ENCODE measurements at places on chromosomes 1 and 21.

DNA sequence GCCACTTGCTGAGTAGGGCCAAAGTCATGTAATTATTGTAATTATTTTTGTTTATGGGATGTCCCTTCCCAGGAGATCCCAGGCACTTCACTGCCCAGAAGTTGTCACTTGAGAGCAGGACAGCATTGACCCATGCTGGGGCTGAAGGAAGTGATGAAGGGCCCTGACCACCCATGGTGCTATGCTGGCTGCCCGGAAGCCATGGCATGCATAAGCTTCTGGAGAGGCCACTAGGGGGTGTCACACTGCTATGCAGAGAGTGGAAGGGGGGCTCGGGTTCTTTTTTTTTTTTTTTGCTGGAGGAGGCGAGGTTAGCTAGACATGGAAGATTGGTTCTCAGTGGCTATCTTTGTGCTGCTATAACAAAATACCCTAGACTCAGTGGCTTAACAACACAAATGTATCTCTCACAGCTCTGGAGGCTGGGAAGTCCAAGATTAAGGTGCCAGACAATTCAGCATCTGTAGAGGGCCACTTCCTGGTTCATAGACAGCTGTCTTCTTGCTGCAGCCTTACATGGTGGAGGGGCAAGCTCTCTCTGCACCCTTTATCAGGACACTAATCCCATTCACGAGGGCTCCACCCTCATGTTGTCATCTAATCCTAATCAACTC is 84.9 kb downstream of the CNIH3 start:
- DNase-seq: peak; percentile 8

DNA sequence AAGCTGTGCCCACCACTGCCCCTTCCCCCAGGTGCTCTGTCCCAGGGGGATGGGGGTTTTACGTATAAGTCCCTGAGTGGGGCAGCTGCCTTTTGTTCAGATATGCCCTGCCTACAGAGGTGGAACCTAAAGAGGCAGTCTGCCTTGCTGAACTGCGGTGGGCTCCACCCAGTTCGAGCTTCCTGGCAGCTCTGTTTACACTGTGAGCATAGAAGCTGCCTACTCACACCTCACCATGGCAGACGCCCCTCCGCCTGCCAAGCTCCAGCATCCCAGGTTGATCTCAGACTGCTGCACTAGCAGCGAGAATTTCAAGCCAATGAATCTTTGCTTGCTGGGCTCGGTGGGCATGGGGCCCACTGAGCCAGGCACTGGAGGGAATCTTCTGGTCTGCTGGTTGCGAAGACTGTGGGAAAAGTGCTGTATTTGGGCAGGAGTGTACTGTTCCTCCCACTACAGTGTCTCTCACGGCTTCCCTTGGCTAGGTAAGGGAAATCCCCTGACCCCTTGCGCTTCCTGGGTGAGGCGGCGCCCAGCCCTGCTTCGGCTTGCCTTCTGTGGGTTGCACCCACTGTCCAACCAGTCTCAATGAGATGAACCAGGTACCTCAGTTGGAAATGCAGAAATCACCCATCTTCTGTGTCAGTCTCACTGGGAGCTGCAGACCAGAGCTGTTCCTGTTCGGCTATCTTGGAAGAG is 17.6 kb upstream of the RWDD3 start:
- DNase-seq: no peak

DNA sequence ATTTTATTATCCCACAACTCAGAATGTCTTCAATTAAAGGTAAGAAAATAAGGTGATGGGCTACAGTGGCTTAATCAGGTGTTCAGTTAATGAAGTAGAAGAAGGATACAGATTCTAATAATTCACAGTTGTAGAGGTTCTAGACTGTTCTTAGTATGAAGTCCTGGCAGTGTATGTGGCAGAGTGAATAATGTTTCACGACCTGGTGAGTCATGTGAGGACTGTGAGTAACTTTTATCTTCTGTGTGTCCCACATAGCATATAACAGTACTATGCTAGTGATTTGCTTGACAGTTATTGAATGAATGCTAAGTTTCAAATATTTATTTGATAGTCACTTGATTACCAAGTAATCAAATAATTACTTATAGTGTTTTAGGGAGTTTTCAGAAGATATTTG is 20.0 kb downstream of the SLC16A4 start:
- no peak for DNase-seq

GRCh38 chr1:41572224-41572623 is 87.7 kb upstream of the EDN2 start:
- DNase-seq: no peak

- no peak for DNase-seq
Measured at GRCh38 chr1:214859647-214860046, 222.9 kb upstream of the KCNK2 start.

- DNase-seq: no peak
Measured at GRCh38 chr1:31216016-31216415, 23.7 kb downstream of the NKAIN1 start.

- DNase-seq: no peak
Measured at GRCh38 chr1:118317842-118318614, 133.0 kb upstream of the SPAG17 start.

- DNase-seq: no peak
Measured at GRCh38 chr21:26140926-26141325, 29.6 kb downstream of the APP start.

DNA sequence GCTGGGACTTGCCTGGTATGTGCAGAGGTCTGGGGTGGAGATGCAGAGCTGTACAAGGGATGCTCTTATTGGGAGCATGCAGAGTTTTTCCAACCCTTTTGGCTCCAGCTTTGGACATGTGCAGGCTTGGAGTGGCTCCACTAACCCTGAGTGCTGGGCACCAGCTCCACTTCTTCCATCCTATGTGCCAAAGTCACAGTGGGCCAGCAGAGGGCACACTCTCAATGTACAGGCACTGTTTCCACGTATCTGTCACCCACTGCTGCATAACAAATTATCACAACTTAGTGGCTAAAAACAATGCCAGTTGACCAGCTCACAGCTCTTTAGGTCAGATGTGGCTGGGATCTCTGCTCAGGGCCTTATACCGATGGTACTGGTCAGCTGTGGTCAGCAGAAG is 631.8 kb downstream of the AJAP1 start:
- DNase-seq: no peak

- no peak for DNase-seq
Measured at GRCh38 chr1:68232289-68233148, at the start of gene WLS. WLS (minus strand) TSS chr1:68232523; CDS start chr1:68232299, 224 bp downstream.

DNA sequence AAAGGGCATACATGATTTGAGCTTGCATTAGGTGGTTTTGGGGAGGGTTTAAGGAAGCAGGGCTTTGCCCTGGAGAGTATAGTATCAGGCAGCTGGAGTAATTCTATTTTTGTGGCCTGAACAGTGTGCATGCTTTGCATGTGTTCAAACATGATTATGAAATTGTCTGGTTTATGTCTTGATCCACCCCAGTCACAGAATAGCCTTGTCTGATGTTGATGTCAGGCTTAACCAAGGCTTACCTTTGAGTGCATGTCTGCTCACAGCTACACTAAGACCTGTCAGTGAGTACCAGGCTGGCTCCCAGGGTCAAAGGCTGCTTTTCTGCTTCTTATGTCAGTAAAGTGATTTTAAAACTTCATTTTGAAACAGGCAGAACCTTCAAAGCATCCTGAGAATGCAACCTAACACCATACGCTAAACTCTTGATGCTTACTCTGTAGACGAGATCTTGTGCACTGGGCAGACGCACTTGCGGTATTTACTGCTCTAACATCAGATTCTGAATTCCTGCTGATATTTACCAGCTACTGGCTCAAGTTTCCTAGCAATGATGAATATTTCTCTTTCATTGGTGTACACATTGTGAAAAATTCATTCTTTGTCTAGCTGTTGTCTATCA is 78.9 kb downstream of the MAP3K21 start:
- DNase-seq: no peak

GRCh38 chr1:57770236-57770635 is 346.4 kb upstream of the DAB1 start:
- DNase-seq: no peak

DNA sequence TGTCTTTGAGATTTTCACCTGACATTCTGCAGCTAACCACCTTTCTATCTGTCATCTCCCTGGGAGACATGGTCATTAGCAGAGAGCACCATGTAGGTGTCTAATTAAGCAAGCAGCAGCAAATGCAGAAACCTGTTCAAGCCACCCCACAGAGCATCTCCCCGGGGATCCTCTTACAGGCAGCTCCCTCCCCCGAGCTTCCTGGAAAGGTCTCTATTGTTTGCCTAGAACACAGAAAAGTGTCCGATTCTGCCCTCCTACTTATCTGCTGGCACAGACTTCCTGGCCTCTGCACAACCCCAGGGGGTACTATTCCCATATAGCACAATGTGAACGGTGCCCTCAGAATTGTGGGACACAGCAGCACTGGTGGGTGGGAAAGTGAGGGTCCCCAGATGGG is 46.1 kb downstream of the PLEKHA6 start:
- no peak for DNase-seq

- DNase-seq: no peak
Measured at GRCh38 chr1:116854716-116855115, 55.0 kb upstream of the PTGFRN start.

- no peak for DNase-seq
Measured at GRCh38 chr1:244050835-244051444, at the start of gene ZBTB18. ZBTB18 (plus strand) TSS chr1:244051283; CDS start chr1:244051432, 149 bp downstream.

- no peak for DNase-seq
Measured at GRCh38 chr21:36175771-36176565, 19.3 kb downstream of the DOP1B start.

DNA sequence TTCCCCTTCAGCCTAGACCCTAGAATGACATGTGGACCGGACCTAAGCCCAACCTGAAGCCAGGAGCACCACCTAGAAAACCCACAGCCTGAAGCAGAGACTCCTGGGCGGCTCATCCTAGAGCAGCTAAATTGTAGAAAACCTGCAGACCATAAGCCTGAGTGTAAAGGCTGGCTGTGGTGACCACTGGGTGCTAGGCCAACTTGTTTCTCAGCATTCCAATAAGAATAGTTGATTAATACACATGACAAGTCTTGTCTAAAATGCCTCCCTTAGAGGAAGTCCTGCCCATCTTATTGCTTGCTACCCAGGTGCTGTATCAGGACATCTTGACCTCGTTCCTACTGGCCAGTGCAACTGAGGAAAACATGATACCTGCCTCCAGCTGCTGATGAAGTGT is 23.3 kb upstream of the CASQ2 start:
- DNase-seq: no peak

DNA sequence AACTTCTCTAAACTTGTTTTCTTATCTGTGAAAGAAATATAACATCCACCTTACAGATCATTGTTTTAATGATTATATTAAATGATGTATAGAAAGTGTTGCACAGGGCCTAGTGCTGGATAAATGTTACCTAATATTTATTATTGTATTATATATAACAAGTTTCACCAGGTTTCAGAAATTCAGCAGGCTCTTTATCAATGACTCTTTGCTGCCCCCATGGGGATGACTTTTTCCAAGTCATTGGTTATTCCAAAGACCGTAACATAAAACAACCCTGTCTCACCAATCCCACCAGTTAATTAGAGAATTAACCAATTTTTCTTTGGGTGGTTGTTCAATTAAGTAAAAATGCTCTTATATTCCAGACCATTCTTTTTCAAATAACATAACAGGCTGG is 7.3 kb upstream of the DEDD start:
- DNase-seq: no peak

DNA sequence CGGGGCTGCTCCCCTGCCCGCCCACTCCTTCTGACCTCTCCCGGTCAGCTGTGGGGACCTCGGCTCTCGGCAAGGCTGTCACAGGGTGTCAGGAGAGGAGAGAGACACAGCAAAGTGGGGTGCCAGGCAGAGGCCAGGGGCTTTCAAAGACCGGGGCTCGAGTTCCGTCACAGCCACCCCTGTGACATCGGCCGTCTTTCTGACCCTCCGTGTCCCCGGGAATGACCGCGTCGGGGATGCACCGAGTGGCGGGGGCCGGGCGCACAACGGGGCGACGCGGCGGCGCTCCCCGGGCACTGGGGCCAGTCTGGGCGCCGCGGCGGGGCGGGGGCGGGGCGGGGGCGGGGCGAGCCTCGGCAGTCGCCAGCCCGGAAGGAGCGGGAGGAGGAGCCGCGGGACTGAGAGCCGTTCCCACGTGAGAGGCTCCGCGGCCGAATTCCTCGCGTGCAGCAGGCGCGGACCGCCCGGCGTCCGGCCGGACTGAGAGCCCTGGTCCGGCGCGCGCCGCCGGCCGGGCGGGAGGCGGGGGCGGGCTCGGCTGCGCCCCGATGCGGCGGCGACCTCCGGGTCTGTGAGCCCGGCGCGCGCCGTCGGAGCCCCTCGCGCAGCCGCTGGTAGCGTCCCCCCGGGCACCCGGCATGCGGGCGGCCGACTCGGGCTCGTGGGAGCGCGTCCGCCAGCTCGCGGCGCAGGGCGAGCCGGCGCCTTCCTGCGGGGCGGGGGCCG is 229.7 kb upstream of the TMEM51 start:
- DNase-seq: no peak

- no peak for DNase-seq
Measured at GRCh38 chr1:84387480-84388163, 10.7 kb upstream of the DNASE2B start.

DNA sequence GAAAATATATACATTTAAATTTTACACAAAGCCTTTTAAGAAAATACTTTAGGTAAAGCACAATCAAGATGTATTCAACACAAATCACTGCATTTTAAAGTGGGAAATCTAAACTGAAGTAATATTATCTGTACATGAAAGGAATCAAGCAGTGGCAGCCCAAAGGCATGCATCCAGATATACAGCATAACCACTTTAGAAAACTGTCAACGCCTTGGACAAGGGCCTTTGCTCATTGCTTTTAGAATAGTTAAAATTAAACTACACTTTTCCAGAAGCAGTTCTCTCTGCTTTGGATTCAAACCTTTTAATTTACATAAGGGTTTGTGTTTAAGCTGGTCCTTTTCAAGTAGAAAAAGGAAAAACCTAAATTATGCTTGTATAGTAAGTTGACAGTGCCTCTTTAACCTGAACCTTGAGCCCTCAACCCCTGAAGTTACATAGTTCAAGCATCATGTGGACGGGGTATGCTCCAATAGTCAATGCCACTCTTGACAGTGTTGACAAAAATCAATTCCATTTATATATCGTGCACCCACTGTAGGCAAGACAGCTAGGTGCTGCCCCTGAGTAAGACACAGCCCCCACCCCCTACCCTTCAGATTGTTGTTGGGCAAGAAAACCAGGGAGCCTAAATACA is 22.9 kb downstream of the TOR3A start:
- no peak for DNase-seq

- DNase-seq: no peak
Measured at GRCh38 chr1:244076740-244077139, 25.7 kb downstream of the ZBTB18 start.

DNA sequence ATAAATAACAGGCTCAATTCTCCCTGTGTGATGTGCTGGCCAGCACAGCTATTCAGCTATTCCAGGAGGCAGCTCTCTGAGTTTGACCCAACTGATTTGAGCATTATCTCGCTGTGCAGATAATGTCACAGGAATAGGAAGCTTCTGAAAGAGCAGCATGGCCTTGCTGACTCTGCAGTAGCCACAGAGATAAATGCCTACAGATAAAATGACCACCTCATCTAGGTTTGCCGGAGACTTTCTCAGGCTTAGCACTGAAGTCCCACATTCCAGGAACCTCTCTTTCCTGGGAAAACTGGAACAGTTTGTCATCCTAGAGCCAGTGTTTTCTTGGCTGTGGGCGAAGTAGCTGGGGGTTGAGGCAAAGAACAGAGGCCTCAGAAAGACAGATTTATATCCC is 98.9 kb downstream of the MRPL39 start:
- no peak for DNase-seq
